RKO (cell line): ENCODE measurements at places on chromosomes 13 and 19.

DNA sequence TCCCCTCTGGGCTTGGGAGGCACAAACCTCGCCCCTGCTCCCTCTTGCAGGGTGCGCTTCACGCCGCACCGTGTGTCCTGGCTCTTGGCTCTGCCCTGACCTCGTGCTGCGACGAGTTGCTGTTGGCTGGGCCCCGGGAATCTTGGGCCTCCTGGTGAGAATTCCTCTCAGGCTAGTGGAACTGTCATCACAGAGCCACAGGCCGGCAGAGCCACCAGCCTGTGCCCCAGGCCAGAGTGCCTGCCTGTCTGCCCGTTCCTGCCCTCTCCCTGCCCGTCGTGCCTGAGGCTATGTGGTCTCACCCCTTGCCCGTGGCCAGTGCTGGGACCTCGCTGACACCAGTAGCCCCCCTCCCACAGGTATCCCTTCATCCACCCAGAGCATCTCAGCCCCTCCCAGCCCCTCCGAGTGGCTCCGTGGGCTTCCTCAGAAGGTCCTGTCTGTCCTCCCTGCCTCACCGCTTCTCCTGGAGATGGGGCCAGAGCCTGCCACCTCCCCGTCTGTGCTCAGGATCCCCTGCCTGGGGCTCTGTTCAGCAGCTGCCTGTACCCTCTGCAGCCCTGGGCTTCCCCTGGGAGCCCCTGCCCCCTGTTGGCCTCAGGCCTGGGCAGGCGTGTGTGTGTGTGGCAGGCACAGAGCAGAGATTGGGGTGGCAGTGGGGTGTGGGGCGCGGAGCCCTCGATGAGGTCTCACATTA is 13.3 kb downstream of the NDUFB7 start:
- no peak for DNase-seq

DNA sequence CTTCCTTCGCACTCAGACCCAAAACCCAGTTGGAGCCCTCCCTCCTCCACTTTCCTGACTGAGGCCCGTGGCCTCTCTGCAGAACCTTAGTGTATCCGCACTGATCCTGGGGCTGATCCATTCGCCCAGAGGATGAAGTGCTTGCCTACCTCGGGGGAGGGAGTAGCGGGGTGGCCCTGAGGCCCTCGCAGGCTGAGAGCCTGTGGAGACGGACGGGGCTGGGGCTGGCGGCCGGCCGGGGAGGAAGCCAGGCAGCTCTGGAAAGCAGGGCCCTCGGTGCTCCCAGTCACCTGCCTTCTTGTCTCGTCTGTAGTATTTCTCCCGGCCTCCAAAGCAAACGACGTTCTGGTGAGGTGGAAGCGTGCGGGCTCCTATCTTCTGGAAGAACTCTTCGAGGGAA is 1.3 kb downstream of the PROZ start:
- no peak for DNase-seq

DNA sequence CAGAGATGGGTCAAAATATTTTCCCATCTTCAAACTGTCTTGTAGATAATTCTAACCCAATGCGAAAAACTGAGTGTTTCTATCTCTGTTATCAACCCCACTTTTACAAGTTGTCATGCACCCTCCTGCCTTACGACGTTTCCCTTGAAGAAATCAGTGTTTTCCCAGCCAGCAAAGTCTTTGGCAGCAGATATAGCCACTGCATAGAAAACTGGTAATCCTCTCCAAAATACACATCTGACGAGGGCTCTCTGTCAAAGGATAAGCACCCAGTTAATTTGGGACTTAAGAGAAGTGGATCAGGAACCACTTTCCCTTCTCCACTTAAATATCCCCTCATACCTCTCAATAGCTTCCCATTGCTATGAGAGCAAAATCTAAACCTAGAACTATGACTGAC is 351.9 kb upstream of the MIR17HG start:
- no peak for DNase-seq

DNA sequence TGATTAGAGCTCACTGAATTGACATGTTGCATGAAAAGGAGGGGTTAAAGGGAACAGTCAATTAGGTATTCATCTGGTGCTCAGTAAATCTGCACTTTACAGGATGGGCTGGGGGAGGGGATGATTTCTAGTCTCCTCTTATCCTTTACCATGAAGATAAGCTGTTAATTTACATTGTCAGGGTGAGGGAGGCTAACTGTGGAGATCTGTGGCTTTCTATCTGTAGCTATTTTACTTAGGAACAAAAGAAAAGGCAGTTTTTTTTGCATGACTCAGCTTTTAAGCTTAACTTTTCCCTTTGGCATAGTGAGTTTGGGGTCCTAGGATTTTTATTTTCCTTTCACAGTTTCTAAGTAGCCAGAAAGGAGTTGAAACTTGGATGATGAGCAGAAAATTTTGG is 253.3 kb downstream of the LMO7 start:
- DNase-seq, result no peak

DNA sequence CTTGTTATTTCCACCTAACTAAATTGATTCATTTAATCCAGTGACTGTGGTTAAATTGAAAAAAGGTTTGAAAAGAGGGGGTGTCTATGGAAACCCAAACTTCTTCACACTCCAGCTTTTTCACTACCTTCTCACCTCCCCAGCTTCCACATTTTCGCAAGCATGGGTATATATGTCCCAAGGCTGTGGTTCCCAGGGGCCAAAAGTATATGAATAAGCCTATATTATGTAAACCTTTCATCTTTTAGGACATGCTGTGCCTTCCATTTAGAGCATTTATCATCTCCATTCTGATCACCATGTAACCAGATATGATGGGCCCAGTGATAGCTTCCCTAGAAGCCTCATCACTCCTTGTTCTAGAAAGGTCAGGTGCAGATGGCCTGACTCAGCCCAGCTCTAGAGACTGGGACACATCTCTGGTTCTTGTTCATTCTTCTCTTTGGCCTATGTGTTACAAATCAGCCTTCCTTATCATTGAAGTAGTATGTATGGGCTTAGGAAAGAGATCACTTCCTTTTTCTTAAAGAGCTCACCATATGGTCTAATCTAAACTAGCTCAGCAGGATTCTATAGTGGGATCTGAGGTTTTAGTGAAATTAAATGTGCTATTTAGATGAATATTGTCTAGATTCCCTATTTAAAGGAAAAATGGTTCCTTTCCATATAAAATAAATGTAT is 19.5 kb upstream of the ARL11 start:
- DNase-seq, result no peak

DNA sequence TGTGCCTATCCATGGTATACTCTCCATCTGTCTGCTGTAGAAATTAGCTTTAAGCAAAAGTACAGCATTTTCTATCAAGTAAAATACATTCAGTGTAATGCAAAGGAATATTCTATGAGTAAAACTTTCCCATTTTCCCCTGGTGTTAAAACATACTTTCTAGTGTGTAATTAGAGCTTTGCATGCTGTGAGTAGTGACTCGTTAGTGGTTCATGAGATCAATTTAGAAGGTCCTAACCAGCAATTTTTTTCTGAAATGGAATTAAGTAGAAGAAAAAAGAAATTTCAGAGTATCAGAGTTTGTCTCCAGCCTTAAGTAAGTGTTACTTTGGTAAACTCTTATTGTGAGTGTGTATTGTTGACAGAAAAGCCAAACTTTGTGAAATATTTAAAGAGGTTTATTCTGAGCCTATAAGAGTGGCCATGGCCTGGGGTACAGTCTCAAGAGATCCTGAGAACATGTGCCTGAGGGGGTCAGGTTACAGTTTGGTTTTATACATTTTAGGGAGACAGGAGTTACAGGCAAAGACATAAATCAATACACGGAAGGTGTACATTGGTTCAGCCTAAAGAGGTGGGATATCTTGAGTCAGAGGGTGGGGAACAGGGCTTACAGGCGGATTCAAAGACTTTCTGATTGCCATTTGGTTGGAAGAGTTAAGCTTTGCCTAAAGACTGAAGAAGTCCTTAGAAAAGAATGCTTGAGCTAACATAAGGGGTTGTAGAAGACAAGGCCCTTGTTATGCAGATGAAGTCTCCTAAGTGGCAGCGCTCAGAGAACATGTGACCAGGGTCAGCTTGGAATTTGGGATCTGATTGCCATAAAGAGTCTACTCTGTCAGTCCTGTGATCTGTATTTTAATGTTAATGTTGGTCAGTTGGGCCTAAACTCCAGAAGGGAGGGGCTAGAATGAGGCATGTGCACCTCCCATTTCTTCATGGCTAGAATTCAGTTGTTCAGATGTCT is 25.5 kb downstream of the FAM187B start:
- no peak for DNase-seq

DNA sequence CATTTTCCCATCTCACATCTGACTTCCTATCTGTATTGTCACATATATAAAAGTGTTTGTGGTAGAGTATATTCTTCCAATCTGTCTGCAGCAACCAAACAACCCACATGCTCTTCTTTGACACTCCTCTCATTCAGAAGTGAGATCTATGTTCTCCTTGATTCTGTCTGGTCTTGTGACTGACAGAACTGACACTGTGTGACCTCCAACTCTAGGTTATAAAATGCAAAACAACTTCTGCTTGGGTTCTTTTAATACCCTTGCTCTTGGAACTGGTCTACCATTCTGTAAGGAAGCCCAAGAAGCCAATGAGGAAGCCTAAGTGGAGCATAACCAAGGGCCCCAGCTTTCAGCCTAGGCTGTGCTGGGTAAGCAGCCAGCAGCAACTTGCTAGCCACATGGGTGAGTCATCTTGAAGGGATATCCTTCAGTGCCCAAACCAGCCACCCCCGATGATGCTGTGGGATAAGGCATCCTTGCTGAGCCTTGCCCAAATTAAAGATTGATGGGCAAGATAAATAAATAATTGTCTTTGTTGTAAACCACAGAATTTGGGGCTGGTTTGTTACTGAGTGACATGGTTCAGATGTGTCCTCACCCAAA is 18.4 kb upstream of the ITM2B start:
- no peak for DNase-seq

GRCh38 chr19:4664642-4665041 is 5.5 kb downstream of the MYDGF start:
- DNase-seq, result no peak

DNA sequence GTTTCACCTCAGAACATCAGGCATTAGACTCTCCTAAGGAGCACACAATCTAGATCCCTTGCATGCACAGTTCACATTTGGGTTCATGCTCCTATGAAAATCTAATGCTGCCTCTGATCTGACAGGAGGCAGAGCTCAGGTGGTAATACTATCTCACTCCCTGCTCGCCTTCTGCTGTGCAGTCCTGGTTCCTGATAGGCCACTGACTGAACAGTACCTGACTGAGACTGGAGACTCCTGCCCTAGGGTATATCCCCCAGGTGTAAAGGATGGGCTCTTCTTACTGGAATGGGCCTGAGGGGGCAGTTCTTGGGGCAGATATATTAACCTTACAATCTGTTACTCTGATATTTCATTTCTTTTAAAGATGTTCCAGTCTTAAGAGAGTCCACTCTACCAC is 6.3 kb downstream of the OBI1 start:
- no peak for DNase-seq

DNA sequence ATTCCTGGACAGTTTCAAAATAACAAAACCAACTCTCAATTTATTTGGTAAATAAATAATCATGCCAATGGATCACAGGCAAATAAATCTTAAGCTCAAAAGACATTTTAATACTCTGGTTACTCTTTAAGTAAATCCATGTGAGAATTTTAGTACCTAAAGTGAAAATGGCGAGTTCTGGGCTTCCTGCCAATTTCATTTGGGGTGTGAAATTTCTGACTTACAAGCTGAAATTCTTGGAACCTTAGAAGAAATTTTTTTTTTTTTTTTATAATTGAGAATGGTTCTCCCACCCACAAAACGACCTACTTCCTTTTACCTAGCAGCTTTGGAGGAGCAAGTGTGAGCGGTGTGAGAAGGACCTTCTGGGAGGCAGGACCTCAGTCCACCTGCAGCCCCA is 354.5 kb upstream of the NBEA start:
- no peak for DNase-seq

- DNase-seq, result no peak
Observed at GRCh38 chr13:111893607-111894443, 173.1 kb upstream of the SOX1 start.

DNA sequence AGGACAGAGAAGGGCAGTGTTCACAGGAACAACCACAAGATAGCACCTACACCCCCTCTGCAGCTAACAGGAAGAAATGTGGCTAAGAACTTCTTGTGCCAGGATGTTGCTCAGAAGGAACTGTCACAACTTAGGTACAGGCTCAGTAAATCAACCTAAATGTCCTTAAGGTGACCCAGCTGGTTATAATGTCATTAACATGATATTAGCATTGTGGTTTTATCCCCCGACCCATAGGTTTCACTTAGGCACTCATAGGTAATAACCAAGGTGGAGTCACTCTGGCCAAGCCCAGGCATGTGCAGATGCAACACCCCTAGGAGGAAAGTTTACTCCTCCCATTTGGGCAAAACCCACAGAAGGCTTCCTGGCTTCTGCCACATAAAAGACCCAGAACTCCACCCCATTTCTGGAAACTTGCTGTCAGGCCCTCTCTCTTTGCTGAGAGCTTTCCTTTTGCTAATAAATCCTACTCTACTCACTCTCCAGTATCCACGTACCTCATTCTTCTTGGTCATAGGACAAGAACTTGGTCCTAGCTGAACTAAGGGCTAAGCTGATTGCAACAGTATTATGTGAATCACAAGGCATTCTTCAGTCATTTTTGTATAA is 951.3 kb downstream of the SLITRK5 start:
- DNase-seq, result peak; percentile 32

- no peak for DNase-seq
Observed at GRCh38 chr19:38726761-38727301, 17.4 kb downstream of the CAPN12 start.

DNA sequence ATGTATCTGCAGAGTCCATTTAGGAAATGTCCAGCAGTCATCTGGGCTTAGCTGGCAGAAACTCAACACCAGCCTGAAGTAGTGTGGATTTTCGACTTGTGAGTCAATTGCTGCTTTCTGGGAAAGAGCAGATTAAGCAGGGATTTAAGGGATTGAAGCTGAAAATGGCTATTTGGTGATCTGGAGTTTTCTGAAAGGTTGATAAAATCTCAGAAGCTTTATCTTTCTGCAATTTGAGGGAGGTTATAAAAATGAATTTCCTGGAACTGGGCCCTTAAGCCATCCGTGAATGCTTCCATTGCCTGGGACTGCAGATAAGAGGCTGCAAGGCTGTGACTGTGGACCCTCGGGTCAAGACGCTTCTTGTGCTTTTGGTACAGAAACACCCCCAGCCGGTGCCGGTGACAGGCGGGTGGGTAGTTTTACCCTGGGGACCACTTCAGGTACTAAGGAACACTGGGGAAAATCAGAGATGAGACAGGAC is 61.5 kb downstream of the COL4A1 start:
- no peak for DNase-seq

- no peak for DNase-seq
Observed at GRCh38 chr13:25886438-25887214, 165.2 kb downstream of the SHISA2 start.
